ENCODE measurements at places on chromosomes 12 and 14. TPM values are rescaled to one million over a fixed set of nuclear protein-coding genes. Genes with fewer than 3 reads are reported as not detected.

- no peak for DNase-seq
Measured at GRCh38 chr14:57845802-57846531, 19.9 kb downstream of the SLC35F4 start.

- DNase-seq: no peak
Measured at GRCh38 chr12:124594851-124595250, 27.4 kb upstream of the NCOR2 start.

RAB21 gene
- 66.1 TPM for total RNA-seq

FAM90A1 gene
- 0.54 TPM for total RNA-seq

DNA sequence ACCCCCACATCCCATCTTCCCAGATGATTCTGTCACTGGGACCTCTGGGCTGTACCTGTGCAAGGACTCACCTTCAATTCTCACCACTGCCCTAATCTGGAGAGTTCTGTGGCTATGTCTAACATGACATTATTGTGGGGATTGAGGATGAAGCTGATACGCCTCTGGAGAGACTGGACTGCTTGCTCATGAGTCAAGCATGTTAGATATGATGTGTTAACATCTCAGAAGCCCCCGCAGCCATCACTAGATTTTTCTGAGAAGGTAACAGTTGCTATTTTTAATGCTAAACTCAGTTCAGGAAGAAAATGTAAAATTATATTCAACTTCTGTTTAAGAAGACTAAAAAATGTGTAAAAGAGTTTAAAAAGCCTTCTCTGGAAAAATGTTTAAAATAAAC is 25.7 kb downstream of the JKAMP start:
- DNase-seq: no peak

DNA sequence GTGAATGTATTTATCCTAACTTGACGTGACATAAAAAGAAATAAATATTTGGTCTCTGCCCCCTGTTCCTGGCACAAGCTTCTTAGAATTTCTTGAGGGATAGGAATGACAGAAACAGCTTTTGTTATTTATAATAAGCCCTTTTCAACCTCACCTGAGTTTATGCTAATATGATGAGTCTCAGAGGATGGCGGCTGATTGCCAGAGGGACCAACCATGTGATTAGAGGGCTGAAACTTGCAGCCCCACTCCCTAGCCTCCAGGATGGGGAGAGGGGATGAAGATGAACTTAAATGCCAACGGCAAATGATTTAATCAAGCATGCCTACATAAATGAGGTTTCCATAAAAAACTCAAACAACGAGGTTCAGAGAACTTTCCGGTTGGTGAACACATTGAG is 42.9 kb downstream of the DNAI7 start:
- DNase-seq: no peak

GRCh38 chr12:102232446-102232845 is 34.8 kb upstream of the PMCH start:
- no peak for DNase-seq

KCNA1 gene
- total RNA-seq: 0.05 TPM

DNA sequence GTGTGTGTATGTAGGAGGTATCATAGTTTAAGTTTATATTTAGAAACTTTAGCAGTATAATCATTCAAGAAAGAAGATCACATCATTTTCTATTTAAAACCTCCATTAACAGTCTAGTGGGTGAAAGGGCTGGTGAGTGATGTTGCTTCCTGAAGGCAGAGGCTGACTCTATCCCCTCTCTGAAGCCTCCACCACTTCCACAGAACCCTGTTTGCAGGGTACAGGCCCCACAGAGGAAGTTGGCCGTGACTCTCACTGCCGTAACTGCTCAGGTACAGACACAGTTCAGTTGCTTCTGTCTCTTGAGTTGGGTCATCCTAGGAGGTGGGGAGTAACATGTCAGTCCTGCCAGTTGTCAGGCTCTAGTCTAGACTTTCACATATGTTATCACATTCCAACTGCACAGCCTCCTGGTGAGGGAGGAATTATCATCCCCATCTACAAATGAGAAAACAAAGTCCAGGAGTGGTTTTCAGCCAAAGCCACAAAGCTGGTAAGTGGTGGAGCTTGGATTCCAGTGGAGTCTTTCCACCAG is 31.5 kb downstream of the CFL2 start:
- DNase-seq: no peak

HOXC6 gene
- total RNA-seq: 0.32 TPM

DNA sequence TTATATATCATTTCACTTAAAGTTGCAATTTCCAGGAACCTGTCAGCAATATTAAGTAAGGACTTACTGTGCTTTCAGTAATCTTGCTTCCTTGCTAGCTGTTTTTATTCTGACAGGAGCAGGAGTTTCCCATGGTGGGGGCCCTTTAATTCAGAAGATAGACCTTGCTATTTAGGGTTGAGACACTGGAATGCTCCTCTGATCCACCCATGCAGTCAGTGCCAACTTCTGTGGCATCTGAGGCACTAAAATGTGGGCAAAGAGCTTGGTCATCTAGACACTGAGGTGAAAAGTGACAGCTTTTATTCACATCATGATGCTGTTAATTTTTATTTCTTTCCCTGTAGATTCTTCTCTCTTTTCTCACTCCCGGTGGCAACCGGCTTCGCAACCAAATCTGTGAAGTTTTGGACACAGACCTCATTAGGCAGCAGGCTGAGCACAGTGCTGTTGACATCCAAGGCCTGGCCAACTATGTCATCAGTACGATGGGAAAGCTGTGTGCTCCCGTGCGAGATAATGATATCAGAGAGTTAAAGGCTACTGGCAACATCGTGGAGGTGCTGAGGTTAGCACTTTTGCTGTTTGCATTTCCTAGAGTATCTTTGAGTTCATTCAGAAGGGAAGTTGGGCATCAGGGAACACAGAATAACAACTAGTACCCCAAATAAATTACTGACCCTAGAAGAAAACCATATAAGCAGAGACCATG is 18.8 kb downstream of the TCP11L2 start:
- DNase-seq: no peak

GRCh38 chr12:74999474-74999873 is 210.2 kb downstream of the KCNC2 start:
- no peak for DNase-seq

FOXM1 gene
- 12.7 TPM for total RNA-seq

CCDC92 gene
- total RNA-seq: 96.2 TPM

GRCh38 chr12:57097554-57097835 is 8.6 kb downstream of the NAB2 start:
- DNase-seq: no peak

- DNase-seq: no peak
Measured at GRCh38 chr14:21048638-21049037, 6.5 kb downstream of the RNASE7 start.

- DNase-seq: peak; percentile 42
Measured at GRCh38 chr14:26730929-26731618, 133.2 kb upstream of the NOVA1 start.

TMCC3 gene
- 5.7 TPM for total RNA-seq

DNA sequence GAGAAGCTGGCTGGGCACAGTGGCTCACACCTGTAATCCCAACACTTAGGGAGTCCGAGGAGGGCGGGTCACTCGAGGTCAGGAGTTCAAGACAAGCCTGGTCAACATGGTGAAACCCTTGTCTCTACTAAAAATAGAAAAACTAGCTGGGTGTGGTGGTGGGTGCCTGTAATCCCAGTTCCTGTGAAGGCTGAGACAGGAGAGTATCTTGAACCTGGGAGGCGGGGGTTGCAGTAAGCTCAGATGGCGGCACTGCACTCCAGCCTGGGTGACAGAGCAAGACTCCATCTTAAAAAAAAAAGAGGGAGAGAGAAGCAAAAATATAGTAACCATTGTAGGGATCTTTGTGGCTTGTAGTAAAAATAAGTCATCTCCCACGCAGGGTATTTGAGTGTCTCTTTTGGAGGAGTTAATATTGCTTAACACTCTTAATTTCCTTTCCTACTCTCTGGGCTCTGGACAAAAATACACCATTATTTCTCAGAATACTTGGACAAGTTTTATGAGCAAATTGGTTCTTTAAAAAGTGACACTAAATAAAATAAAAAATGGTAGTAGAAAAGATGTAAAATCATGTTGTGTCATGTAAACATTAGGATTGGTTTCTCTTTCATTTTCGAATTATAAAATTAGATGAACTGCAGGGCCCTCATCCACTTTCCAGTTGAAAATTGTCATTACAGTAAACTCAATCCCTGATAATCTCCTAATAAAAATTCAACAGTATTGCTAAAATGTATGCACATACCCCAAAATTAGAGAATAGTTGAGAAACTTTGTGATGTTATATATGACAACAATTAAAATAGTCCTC is 61.1 kb upstream of the C12orf71 start:
- DNase-seq: no peak

GRCh38 chr12:19530637-19531023 is 91.3 kb downstream of the AEBP2 start:
- DNase-seq: no peak

GRCh38 chr14:68468437-68469207 is 324.2 kb downstream of the ZFP36L1 start:
- DNase-seq: no peak

DNA sequence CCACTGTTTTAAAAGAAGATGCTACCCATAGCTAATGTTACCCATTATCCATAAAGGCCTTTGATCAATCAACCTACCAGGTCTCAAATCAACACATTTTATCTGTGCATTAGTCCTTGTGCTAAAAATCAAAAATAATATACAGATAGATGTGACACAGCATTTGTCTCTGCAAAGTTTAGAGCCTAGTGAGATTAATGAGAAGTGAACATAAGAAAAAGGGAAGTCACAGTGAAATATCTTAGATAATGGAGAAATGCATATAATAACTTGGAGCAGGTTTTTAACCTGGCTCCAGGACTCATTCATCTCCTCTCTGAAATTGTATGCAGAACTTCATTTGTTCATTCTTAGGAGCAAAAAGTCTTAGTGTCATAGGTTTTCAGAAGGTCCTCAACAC is 7.2 kb downstream of the PDE3A start:
- no peak for DNase-seq

GRCh38 chr12:133233993-133234564 is 1.6 kb downstream of the ANHX start:
- DNase-seq: no peak

DNA sequence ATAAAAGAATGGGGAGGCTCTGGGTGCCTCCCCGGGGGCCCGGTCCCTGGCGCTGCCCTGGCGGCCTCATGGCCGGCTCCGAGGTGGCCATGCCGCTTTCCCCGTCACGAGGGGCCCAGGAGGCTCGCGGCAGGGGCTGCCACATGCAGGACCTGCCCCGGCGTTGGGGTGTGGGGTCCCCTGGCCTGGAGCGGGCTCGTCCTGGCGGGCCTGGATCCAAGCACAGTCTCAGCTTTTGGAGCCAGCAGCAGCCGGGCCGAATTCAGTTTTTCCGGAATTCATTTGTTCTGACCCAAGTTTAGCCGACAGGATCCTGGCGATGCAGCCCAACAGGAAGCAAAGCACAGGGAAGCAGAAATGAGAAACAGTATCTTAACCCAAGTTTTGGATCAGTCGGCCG is 26.4 kb upstream of the AEBP2 start:
- DNase-seq: no peak

DNA sequence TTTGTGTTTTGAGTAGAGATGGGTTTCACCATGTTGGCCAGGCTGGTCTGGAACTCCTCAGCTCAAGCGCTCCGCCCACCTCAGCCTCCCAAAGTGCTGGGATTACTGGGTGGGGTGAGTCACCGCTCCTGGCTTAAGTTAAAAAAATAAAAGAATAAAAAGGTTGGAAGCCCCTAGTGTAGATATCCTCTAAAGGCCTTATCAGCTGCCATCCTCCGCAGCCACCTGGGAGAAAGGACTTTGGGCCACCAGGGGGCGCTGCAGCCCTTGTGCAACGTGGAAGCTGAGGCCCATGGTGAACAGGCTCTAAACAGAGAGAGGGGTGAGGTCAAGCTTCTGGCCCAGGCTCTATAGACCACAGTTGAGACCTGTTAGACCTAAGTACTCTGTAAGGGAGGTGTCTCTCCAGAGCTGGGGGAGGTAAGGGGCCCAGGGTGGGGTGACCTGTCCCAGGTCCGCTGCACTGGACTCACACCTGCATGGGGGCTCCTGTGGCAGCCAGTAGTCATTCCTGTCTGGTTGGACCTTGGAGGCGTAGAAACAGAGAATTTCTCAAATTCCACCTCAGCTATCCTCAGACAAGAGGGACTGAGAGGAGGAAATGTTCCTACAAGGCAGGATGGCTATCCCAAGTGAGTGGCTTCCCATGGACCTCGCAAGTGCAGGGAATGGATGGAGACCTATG is 14.0 kb upstream of the RACGAP1 start:
- DNase-seq: peak; percentile 97

NEMP1 gene
- total RNA-seq: 11.5 TPM

GRCh38 chr12:53431187-53431586 is 7.5 kb downstream of the AMHR2 start:
- no peak for DNase-seq

DNA sequence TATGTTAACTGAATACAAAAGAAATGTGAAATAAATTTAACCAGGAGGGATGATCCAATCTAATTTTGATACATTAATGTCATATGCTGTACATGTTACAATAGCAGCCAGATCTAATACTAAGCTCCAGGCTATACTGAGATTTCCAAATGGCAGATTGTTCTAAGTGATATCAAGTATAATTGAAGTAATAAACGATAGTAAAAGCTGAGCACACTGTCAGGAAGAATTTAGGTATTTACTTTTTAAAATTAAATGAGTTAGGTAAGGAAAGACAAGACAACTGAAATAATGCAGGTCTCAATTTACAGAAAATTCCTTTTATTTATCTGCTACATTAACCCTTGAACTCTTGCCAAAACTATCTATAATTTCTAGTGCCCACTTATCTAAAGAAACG is 39.9 kb downstream of the INSM2 start:
- DNase-seq: no peak

GRCh38 chr14:73774671-73775070 is 60.5 kb upstream of the PNMA1 start:
- no peak for DNase-seq

SOAT2 gene
- total RNA-seq: not detected

- DNase-seq: no peak
Measured at GRCh38 chr14:24632336-24632735, 1.7 kb downstream of the GZMB start.

ZFYVE26 gene
- total RNA-seq: 32.5 TPM

GRCh38 chr14:68692216-68692615 is 100.7 kb downstream of the ZFP36L1 start:
- no peak for DNase-seq

DNA sequence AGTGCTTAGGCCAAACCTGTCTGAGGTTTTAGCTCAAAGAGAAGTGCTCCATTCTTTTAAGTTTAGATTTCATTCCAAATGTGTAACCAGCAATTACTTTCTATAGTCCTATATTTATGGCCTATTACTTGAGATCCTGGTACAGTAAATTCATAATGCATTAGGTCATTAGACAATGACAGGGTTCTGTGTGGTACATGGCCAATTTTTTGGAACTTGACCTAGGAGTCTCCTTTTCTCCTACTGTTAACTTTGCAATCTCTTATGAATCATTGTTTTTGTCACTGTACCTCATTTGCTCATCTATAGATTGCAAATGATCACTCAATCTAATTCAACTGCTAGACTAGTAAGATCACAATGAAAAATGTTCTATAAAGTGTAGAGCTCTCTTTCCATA is 136.7 kb downstream of the PDE3A start:
- no peak for DNase-seq

GRCh38 chr12:108589028-108589839 is 8.7 kb downstream of the TMEM119 start:
- DNase-seq: no peak
